SJSA1 (cell line): ENCODE measurements at places on chromosomes 4 and X. TPM values are rescaled to one million over a fixed set of nuclear protein-coding genes. Genes with fewer than 3 reads are reported as not detected.
A peak's percentile ranks its signal among the peaks of the same experiment; 100 is the strongest.

BMX gene
- total RNA-seq: not detected in 2 replicates

RTL3 gene
- total RNA-seq: 2.4 and 2.7 TPM in 2 replicates

GLRA3 gene
- not detected in 2 replicates for total RNA-seq

DNA sequence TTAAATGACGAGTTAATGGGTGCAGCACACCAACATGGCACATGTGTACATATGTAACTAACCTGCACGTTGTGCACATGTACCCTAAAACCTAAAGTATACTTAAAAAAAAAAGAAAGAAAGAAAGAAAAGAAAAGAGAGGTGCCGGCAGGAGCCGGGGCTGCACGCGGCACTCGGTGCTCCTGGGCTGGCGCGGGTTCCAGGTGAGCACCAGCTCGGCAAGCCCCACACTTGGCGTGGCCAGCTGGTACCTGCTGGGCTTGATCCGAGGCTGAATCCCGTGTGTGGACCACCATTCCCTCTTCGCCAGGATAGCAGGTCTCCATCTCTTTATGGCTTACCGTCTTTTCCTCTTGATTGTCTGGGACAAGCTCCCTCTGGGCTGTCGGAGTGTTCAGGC, 17.9 kb upstream of the HERC6 start:
- no peak for DNase-seq
- H3K4me3 ChIP-seq: no peak overlapping the region
- no peaks in the 10 kb centered on the region for H3K4me1 ChIP-seq
- H3K27ac ChIP-seq: no peak overlapping the region
- no peaks in the 10 kb centered on the region for H3K36me3 ChIP-seq

GRCh38 chr4:98627531-98628257, 30.7 kb downstream of the TSPAN5 start:
- no peak for DNase-seq
- H3K27me3 ChIP-seq: no peaks in the 10 kb centered on the region
- H3K27ac ChIP-seq: peak overlapping the region; percentile 43; the same call in 1 of the 2 replicates
- no peak overlapping the region for H3K4me3 ChIP-seq
- H3K36me3 ChIP-seq: no peaks in the 10 kb centered on the region
- H3K4me1 ChIP-seq: peaks cover 47% of the 10 kb centered on the region

DNA sequence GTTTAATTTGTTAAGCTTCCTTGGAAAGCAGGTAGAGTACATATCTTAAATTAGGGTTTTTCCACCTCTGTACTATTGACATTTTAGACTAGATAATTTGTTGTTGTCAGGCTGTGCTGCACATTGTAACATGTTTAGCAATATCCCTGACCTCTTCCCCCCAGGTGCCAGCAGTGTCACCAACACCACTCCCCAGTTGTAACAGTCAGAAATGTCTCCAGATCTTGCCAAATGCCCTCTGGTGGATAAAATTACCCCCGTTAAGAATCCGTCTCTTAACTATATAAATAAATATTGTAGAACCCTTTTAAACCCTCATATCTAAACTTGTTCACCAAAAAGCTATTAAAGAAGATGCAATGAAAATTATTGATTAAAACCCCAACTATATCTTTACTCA, 161.5 kb downstream of the ARHGAP6 start:
- H3K36me3 ChIP-seq: no peaks in the 10 kb centered on the region
- H3K27me3 ChIP-seq: no peaks in the 10 kb centered on the region
- H3K4me1 ChIP-seq: no peaks in the 10 kb centered on the region
- H3K4me3 ChIP-seq: no peak overlapping the region

DNA sequence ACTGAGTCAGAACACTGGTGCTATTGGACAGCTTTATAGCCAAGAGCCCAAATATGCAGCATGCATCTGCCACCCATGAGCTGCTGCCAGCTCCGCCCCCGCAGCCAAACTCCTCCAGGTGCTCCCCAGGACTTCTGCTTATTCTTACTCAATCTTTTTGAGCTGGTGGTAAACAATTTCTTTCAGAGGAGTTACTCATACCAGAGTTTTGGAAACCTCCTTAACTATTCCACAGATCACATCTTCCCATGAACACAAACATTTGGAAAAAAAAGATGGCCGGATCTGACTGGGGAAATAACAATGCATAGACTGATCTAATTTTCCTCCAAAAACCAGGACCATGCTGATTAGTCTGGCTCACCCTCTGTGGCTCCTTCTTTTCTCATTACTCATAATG, 399.9 kb downstream of the GPM6A start:
- peaks cover 13% of the 10 kb centered on the region for H3K4me1 ChIP-seq
- H3K36me3 ChIP-seq: no peaks in the 10 kb centered on the region
- H3K27me3 ChIP-seq: no peaks in the 10 kb centered on the region
- no peak overlapping the region; the same call in 1 of the 2 replicates for H3K27ac ChIP-seq
- H3K4me3 ChIP-seq: no peak overlapping the region

DNA sequence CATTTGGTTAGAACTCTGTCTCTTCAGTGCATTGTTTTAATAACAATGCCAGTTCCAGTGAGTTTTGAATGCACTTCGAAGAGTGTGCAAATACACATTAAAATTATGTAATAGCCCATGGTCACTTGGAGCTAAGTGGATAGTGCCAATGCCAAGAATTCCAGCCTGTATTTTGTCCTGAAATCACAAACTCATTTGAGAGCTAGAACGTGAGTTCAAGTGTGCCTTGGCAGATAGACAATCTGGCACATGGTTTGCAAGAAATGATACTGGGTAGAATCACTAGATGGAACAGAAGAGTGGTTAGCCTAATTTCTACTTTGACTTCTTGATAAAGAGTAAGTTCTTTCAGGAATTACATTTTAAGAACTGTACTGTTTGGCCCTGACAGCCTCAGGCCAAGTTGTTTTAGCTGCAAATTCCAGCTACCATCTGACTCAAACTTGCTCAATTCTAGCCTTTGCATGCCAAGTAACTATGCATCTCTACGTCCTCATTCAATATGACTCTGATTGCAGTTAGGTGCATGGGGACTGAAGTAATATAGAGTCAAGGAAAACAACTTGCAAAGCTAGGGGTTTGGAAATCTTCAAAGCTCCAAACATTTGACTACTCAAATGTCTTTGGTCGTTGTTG, 131.9 kb upstream of the SMIM31 start:
- no peak overlapping the region for H3K4me3 ChIP-seq
- H3K4me1 ChIP-seq: no peaks in the 10 kb centered on the region
- no peaks in the 10 kb centered on the region for H3K36me3 ChIP-seq
- no peaks in the 10 kb centered on the region for H3K27me3 ChIP-seq
- no peak overlapping the region for H3K27ac ChIP-seq

DNA sequence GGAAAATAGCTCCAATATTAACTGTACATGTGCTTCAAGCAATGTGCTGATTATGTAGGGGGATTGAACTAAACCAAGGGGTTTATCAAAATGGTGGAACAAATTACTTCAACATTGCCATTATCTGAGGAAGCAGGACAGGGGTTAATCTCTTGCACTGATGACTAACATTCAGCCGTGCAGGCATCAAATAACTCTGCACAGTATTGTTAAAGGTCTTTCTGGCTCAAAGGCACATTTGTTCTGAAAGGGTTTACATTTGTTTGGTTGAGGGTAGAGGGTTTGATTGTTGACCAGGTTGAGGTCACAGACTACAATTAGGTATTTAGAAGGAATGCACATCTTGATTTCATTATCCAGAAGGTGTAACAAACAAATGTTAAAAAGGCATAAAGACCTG, 32.2 kb upstream of the CCSER1 start:
- H3K4me3 ChIP-seq: no peak overlapping the region
- H3K4me1 ChIP-seq: no peaks in the 10 kb centered on the region
- no peaks in the 10 kb centered on the region for H3K27me3 ChIP-seq
- H3K27ac ChIP-seq: no peak overlapping the region
- H3K36me3 ChIP-seq: no peaks in the 10 kb centered on the region

GRCh38 chr4:89300060-89300459, 7.5 kb downstream of the GPRIN3 start:
- no peaks in the 10 kb centered on the region; the same call in none of the 2 replicates for H3K27me3 ChIP-seq
- no peak for DNase-seq
- no peak overlapping the region for H3K27ac ChIP-seq

DNA sequence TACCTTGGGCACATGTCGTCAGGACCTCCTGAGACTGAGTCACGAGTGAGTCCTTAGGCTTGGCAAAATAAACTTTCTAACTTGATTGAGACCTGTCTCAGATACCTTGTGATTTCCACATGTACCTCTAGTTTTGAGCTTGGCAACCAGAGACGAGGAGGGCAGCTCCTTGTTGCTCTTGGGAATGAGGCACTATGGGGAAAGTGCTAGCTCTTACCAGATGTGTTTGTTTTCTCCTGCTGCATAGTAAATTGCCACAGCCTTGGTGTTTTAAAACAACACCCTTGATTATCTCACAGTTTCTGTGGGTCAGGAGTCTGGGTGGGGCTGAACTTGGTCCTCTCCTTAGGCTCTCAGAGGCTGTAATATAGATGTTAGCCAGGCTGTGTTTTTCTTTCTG, 59.1 kb upstream of the MAML3 start:
- no peak for DNase-seq
- H3K4me1 ChIP-seq: 0 out of 2 replicates have a peak, but pooled peaks cover 4% of the 10 kb centered on the region
- H3K27me3 ChIP-seq: no peaks in the 10 kb centered on the region
- no peak overlapping the region for H3K4me3 ChIP-seq
- no peaks in the 10 kb centered on the region for H3K36me3 ChIP-seq

DNA sequence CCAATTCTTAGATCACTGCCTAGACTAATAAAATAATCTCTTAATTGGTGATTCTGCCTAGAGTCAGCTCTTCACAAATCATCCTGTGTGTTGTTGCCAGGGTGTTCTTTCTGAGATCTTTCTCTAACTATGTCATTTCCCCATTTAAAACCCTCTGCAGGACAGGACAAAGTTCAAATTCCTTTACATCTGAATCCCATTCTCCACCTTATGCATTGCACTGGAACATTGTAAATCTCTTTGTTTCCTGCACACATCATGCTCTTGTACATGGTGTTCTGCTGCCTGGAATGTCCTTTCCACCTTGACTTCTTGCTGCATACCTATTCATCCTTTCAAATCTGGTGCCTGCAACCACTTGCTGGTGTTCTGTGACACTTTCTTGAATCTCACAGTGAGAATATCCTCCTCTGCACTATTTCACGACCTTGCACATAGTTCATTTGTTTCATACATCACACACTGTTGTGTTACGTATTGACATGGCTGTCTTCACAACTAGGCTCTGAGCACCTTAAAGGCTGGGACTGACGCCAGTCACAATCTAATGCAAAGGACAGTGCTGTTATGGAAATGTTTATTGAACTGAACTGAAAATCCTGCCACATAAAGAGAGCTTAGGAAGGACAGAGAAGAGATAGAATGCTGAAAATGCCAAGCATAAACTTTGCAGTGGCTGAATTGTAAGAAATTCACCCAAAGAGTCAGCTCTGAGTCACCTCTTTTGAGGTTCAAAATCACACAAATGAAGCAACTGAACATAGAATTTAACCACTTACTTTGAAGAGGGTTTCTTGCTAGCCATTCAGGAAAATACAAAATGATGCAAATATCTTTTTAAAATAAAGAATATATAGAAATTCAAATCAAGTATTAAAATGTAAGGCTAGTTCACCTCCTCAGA, 26.4 kb upstream of the SMIM14 start:
- DNase-seq: peak; percentile 27
- H3K4me3 ChIP-seq: no peak overlapping the region
- H3K27me3 ChIP-seq: no peaks in the 10 kb centered on the region
- H3K36me3 ChIP-seq: no peaks in the 10 kb centered on the region
- H3K27ac ChIP-seq: no peak overlapping the region

DNA sequence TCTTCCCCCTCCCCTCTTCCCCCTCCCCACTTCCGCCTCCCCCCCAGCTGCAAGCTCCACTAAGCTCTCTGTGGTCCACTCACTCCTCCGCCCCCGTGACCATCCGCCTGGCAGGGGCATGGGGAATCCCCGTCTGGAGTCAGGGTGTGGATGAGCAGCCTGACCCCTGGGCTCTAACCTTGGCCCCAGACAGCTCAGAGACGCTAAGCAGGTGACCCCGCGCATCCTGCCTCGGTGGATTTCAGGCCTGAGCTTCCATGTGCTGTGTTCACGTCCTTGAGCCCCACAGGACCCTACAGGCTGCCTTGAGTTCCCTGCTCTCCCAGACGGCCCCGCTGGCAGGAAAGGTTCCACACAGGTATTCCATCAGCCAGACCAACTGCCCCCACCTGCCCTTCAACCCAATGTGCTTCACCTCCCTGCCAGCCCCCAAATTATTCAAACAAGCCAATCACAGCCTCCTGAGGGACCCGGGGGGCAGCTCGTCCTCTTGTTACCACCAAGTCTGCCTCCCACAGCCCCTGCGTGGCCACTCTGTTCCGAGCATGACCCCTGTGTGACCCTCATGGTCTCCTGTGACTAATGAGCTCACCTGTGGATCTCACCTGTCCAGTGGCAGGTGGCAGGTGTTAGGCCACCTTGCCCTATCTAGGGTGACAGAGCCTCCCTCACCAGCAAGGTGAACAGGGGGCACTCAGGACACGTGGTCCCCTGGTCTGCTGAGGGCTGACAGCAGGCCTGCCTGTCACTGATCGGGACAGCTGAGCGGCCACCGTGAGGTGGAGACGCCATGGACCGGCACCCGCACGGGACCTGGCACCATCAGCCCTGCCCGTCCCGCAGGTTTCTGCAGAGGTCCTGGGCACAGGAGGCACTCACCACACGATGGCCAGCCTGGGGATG, 73.2 kb upstream of the MXD4 start:
- H3K4me1 ChIP-seq: peaks cover 8% of the 10 kb centered on the region
- H3K27ac ChIP-seq: no peak overlapping the region
- no peak for DNase-seq
- no peak overlapping the region for H3K4me3 ChIP-seq
- no peaks in the 10 kb centered on the region for H3K36me3 ChIP-seq

GRCh38 chr4:108244606-108245005, 75.9 kb upstream of the LEF1 start:
- no peaks in the 10 kb centered on the region for H3K27me3 ChIP-seq
- H3K4me3 ChIP-seq: no peak overlapping the region
- no peak for DNase-seq
- H3K27ac ChIP-seq: no peak overlapping the region

GRCh38 chr4:184056877-184057276, 151.8 kb downstream of the STOX2 start:
- DNase-seq: no peak
- no peaks in the 10 kb centered on the region for H3K27me3 ChIP-seq
- no peaks in the 10 kb centered on the region for H3K36me3 ChIP-seq
- no peak overlapping the region for H3K4me3 ChIP-seq

- H3K27ac ChIP-seq: no peak overlapping the region
- no peaks in the 10 kb centered on the region for H3K36me3 ChIP-seq
- H3K27me3 ChIP-seq: no peaks in the 10 kb centered on the region
Measured at GRCh38 chr4:37160653-37161052, 83.9 kb upstream of the NWD2 start.

DNA sequence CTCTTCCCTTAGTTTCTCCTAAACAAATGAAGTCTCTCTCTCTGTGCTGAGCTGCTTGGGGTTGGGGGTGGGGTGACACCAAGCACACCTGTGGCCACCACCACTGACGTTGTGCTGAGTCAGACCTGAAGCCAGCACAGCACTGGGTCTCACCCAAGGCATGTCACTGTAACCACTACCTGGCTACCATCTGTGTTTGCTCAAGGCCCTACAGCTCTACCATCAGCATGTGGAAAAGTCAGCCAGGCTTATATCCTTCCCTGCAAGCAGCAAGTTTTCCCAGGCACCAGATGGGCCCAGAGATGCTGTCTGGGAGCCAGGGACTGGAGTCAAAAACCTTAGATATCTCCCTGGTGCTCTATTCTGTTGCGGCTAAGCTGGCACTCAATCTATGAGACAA, 6.9 kb downstream of the CXCL10 start:
- H3K4me3 ChIP-seq: no peak overlapping the region
- H3K27ac ChIP-seq: no peak overlapping the region
- H3K36me3 ChIP-seq: no peaks in the 10 kb centered on the region
- no peaks in the 10 kb centered on the region for H3K27me3 ChIP-seq
- DNase-seq: no peak
- H3K4me1 ChIP-seq: peaks cover 27% of the 10 kb centered on the region
